Suprapubic skin (tissue), 4 donors: ENCODE measurements at places on chromosomes 16 and 17.

DNA sequence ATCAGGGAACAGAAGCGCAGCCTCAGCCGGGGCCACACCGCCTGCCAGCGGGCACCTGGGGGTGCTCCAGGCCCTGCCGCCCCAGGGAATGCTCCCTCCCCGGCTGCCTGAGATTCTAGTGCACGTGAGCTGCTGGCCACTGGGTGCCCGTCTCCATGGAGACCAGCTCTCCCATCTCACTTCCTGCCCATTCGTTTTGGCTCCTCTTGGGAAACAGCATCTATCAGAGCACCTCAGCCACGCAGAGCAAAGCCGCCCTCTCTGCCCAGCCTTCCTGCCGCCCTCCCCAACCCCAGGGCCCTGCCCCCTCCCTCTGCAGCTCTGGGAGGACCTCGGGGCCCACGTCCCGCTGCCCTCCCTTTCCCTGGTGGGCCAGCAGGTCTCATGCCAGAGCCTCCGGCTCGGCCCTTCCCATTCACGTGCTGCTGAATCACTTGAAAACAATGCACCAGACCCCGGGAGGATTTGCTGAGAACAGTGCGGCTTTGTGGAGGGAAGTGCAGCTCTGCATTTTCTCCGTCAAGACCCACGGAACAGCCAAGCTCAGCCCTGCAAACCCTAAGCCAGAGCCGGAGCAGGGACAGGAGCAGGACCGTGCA lies 19.4 kb downstream of the CEP295NL start:
- peak; percentile 93 for DNase-seq

- peak; percentile 17 for DNase-seq
Observed at GRCh38 chr16:84502581-84502980, 1.9 kb downstream of the MEAK7 start.

- DNase-seq, result no peak
Observed at GRCh38 chr17:41529491-41529915, 1.4 kb upstream of the KRT19 start.

DNA sequence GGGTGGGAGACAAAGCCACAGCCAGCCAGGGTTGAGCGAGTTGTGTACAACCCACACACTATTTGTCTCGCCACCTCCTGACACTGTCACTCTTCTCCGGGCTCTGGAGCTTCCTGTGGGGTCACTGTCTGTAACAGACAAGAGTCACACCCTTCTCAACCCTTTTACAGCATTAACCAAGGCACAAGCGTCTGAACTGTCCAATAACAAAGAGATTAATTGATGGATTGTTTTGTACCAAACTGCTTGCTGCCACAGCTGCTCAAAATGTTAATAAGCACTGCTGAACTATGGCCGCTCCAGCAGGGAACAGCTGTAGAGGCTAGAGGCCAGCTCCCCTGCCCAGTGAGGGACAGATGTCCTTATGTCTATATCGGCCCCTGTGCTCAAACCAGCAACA lies 25.2 kb upstream of the HYDIN start:
- no peak for DNase-seq

- DNase-seq, result no peak
Observed at GRCh38 chr17:67055811-67056745, 11.7 kb downstream of the CACNG1 start.

DNA sequence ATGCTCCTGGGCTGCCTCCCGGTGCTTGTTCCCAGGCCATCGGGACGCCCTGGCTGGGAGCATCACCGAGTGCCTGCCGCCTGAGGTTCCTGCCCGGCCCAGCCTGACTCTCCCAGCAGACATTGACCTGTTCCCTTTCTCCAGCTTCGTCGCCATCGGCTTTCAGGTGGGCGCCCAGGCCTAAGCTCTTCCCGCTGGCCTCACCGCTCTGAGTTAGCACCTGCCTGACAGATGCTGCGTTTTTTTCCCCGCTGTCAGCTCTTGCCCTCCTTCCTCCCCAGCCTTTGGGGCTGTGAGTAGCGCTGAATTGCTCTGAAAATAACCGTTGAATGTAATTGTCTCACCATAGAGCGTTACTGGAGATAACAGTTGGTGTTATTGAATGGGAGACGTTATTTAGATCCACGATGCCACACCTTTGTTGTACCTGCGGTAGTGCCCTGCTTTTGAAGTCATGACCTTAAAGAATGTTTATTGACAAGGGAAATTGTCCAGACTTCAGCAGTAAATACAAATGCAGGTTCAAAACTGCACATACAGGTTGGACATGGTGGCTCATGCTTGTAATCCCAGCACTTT lies 21.3 kb upstream of the SMIM5 start:
- no peak for DNase-seq

DNA sequence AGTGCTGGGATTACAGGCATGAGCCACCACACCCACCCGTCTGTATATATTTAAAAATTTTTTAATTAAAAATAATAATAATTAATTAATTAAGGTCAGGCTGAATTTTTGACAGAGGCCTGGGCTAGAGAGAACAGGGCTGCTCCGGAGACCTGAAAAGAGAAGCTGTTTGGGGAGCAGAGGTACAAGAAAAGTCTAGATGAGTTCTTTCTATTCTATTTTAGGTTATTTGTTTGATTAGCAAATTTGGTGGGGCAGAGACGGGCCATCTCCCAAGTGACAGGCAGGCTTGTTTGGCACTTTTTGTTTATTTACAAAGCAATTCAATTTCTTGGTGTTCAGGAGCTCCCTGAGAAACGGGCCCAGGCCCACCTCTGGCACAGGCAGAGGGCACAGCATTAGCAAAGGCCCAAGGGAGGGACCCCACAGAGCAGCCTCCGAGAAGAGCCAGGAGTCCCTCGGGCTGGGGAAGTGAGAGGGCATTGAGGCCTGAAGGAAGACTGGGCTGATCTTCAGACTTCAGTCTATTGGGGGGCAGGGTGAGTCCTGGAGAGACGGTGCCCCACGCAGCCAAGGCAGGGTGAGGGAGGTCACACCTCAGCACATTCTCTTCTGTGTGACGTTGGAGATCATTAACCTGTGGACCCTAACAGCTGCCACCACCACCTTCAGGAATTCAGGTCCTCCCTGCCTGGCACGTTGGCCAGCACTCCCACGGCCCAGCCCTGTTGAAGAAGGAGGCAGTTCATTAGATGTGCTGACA lies 10.8 kb upstream of the RIPOR1 start:
- no peak for DNase-seq

DNA sequence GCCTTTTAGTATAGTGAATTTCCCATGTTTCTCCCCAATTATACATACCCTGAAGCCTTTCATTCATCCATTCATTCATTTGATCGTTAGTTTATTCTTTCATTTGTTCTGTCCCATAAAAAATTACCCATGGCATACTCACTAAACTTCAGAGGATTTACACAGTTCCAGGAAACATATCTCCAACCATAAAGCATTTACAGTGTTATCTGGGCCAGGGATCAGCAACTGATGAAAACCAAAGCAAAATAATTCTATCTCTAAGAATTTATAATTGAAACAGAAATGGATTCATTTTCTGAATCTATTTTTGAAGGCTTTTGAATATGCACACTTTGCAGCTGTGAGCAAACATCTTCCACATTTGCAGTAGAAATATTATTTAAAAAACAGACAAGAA lies 547.7 kb downstream of the KCNJ2 start:
- no peak for DNase-seq

DNA sequence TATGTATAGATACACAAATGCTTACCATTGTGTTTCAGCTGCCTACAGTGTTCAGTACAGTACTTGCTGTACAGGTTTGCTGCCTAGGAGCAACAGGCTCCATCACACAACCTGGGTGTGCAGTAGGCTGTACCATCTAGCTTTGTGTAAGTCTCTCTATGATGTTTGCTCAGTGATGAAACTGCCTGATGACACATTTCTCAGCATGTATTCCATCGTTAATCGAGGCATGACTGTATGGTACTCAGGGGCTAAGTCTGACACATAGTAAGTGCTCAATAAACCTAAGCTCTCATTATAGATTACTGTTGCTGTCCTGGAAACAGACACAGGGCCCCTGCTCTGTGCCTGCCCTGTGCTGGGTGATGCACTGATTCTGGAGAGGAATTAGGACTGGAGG lies 18.1 kb downstream of the KCNJ12 start:
- no peak for DNase-seq

- DNase-seq, result no peak
Observed at GRCh38 chr16:68361485-68361884, 50.7 kb downstream of the PRMT7 start.

- no peak for DNase-seq
Observed at GRCh38 chr17:68356520-68356919, 65.2 kb downstream of the ARSG start.

GRCh38 chr17:58351182-58351581 lies 819 bp downstream of the SUPT4H1 start:
- no peak for DNase-seq

DNA sequence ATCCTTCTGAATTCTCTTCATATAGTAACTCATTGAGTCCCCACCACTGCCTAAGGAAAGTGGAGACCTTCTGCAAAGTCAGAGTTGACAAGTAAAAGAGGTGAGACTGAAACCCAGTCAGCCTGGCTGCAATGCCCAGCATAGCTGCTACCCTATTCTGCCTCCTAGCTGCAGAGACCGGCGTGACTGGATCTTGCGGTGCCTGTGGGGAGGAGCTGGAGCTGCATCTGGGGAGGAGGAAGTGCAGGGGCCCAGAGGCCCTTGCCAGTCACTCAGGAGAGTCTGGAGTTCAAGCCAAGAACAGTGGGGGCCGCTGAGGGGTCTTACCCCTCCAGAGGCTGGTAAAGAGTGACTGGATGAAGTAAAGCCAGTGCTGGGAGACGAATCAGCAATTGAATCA lies 35.0 kb upstream of the ZNF423 start:
- DNase-seq, result no peak

DNA sequence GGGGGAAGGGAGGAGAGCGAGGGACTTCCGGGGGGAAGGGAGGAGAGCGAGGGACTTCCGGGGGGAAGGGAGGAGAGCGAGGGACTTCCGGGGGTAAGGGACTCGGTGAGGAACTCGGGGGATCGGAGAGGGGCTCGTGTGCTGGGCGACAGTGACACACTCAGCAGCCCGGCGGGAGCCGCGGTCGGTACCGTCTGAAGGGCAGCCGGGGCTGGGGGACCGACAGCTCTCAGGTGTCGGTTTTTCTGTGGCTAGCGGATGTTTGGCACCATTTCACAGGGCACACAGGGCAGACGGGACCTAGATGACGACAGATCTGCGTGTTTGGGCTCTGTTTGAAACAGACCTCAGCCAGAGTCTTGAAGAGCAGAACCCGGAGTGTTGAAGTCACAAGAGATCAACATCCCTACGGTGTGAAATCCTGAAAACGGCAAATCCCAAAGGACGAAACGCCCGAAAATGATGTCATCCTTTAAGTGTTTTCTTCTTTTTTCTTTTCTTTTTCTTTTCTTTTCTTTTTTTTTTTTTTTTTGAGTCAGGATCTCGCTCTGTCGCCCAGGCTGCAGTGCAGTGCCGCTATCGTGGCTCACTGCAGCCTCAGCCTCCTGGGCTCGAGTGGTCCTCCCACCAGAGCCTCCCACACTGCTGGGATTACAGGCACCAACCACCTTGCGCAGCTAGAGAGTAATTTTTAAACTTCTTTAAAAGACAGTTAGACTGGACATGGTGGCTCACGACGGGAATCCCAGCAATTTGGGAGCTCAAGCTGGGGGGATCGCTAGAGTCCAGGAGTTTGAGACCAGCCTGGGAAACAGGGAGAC lies 23.9 kb downstream of the ZNF778 start:
- DNase-seq, result peak; percentile 89

DNA sequence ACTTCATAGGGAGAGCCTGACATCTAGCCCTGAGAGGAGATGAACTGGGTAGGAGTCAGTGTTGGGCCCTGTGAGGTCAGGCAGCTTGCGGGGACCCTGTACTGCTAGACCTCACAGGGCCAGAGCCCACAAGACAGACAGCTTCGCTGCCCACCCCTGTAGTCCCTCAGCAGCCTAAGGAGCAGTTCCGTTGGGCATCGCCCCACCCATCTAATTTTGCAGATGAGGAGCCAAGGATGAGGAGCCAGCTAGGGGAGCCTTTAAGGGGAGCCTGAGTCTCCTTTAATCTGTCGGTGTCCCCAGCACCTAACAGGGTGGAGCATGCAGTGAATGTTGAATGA lies 755 bp upstream of the TUFM start:
- DNase-seq, result no peak

GRCh38 chr16:5054876-5055865 lies 10.6 kb downstream of the C16orf89 start:
- DNase-seq, result no peak

DNA sequence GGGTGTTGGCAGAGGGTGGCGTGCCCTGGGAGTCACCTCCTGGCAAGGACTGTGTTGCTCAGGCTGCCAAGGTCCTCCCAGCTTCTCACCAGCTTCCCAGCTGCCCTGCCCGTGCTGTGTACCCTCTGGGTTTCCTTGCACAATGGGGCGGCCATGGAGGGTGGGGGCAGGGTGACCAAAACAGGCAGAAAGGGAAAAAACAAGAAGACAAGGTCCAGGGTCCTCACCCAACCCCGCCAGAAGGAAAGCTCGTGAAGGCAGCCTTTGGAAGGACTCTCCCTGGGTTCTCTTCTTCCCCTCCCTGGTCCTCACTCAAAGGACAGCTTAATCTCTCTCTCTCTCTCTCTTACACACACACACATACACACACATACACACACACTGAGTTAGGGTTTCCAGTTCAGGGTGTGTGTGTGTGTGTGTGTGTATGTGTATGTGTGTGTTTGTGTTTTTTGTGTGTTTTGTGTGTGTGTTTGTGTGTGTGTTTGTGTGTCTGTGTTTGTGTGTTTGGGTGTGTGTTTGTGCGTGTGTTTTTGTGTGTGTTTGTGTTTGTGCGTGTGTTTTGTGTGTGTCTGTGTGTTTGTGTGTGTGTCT lies 2.0 kb downstream of the SLC13A5 start:
- DNase-seq, result no peak

DNA sequence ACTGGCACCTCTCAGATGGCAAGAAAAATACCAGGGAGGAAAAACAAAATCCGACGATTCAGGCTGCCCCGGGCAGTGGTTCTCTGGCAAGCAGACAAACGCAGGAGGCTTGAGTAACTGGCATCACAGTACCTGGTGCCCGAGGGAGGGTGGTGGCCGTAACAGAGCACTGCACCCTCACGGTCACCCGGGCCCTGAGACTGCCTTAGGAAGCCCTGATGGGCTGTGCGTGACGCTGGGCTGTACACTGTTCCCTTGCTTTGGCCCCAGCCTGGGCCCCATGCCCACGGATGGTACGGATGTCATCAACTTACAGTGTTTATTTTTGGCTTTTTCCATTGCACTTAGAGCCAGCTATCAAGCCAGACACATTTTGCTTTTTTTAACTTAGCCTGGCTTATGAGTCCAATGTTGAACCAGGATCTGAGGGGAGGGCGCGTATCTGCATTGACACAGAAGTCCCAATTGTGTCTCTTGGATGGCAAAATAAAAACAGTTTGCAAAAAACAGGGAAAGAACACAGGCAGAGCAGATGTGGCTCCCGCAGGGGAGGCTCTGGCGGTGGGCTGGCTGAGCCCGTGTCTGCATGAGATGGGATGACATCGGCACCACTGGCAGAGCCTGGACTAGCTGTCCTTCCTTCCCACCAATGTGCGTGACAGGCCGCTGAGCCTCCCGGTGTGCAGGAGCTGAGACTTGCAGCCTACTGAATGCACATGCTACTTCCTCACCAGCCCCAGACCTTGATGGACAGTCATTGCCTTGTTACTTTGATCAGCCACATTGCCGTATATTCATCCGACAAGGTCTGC lies 287.7 kb downstream of the FOXL1 start:
- DNase-seq, result no peak
